ENCODE measurements at places on chromosomes 6 and 20.

- no peak for DNase-seq
Measured at GRCh38 chr20:21031666-21032065, 74.5 kb downstream of the LINC00237 start.

- DNase-seq, result no peak
Measured at GRCh38 chr6:134662077-134662700, 287.7 kb downstream of the ALDH8A1 start.

DNA sequence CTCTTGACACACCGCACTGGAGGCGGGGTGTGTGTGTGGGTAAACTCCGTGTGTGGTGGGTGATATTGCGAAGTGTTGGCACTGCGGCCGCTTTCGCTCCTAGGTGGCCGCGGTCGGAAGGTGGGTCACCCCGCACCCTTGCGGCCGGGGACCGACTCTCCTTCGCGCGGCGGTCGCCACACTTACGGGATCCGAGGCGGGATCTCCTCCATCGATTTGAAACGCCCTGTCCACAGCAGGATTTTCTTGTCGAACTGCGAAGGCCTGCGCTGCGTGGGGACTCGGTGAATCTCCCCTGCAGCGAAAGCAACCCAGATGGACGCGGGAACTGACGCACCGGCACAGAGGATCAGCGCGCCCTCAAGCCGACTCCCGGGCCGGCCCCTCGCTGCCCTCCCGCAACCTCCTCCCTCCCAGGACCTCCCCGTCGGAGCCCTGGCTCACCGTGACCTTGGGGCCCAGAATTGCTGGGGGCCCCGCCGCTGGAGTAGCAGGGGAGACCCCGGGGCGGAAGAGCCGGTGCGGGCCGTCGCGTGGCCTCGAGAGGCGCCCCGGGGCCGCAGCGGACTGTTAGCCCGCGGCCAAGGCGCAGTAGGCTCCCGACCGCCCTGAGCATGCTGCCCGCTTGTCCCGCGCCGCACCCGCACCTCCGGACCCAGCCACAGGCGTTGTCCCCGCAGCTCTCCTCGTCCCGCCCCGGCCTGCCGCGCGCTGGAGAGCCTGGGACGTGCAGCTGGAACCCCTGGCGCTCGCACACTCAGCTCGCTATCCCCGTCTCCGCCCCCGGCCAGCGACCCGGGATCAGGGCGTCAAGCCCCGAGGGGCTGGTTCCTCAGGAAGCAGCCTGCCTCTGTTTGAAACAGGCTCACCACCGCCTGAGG, at the start of gene FAM162B:
Gene FAM162B (minus strand): TSS at position 759 of the 881 bp plus-strand sequence. CDS start 143 bp downstream, at position 616.
- no peak for DNase-seq

DNA sequence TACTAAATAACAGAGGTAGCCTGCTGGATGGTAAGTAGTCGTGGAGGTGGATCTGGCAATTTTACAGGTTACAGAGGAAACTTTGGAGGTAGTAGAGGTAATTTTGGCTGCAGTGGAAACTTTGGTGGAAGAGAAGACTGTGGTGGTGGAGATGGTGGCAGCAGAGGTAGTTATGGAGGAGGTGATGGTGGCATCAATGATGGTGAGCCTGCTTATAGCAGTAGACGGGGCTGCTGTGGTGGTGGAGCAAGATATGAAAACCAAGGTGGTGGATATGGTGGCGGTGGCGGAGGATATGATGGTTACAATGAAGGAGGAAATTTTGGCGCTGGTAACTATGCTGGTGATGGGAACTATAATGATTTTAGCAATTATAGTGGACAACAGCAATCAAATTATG, 15.3 kb downstream of the RAB5IF start:
- no peak for DNase-seq

DNA sequence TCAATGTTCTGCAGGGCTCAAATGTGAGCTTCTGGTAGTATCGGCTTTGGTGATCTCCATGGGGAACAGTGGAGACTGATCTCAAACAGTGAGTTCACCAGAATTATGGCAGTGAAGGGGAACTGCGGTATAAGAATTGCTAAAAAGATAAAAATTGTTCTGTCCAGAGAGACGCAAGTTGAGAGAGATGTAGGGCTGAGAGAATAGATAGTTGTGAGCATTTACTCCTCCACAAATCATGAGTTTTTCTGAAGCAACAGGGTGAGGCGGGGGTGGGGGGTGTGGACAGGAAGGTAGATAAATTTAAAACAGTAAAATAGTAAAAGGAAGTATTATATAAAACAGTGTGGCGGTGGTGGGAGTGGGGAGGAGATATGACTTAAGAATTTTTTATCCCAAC, 98.6 kb upstream of the NEDD9 start:
- no peak for DNase-seq

GRCh38 chr6:167275436-167275835, 15.7 kb upstream of the UNC93A start:
- DNase-seq, result no peak

DNA sequence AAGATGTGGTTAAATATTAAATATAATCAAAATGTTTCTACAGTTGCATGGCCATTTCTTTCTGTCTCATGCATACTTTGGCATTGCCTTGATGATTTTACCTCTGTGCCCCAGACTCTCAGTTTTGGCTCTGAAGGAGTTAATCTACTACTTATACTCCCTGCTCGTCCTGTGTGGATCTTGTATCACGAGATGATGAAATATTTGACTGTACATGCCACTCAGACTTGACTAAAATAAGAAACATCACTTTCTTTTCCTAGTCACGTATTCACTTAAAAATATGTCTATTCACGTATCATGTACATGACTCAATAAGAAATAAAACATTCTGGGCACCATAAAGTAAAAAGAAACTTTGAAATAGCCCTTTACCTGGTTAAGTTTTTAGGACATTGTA, 397.7 kb downstream of the RFPL4B start:
- no peak for DNase-seq

DNA sequence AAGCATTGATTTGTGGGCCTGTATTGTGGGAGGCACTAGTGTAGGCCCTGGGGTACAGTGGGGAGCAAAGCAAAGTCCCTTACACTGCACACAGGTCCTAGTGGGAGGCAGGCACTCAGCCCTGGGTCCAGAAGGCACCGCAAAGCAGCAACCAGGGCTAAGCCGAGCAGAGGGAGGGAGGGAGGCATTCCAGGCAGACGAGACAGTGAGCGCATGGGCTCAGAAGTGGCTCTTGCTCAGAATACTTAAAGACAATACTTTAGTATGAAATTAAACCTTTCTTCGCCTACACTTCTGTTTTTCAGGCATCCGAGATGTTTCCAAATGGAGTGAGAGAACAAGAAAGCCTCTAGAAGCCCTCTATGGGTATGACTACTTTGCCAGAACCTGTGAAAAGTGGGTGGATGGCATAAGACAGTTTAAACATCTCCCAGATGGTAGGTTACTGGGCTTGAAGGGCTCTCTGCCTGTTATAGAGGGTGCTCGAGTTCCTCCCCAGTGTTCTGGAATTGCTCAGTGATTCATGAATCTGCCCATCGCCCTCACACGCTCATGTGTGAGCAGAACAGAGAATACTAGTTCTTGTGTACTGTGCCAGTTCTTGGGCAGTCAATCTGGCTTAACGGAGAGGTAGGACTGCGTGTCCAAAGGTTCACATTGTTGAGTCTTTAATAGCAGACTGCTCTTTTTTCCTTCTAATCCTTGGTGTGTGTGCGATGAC, 18.7 kb downstream of the BPHL start:
- DNase-seq, result no peak

DNA sequence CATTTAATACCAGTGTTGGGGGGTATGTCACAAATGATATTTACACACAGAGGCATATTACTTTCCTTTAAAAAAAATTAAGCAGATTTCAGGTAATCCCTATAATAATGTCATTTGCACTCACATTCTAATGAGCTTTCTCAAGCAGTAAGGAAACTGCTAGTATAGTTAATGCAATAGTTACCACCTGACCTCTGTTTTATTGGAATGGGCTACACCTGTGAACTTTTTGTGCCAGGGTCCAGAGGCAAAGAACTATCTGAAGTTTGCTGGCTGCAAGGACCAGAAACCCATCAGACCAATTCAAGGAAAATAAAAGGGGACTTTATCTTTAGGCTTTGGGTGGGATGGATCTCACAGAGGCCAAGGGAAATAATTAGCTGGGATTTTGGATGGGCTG, 2.9 kb upstream of the ZHX3 start:
- no peak for DNase-seq

GRCh38 chr20:4814696-4815252, 93.1 kb downstream of the PRND start:
- peak; percentile 60 for DNase-seq

GRCh38 chr6:43979525-43979924, 147.7 kb downstream of the MRPL14 start:
- no peak for DNase-seq

- DNase-seq, result no peak
Measured at GRCh38 chr6:158570681-158570962, 10.7 kb downstream of the TMEM181 start.

DNA sequence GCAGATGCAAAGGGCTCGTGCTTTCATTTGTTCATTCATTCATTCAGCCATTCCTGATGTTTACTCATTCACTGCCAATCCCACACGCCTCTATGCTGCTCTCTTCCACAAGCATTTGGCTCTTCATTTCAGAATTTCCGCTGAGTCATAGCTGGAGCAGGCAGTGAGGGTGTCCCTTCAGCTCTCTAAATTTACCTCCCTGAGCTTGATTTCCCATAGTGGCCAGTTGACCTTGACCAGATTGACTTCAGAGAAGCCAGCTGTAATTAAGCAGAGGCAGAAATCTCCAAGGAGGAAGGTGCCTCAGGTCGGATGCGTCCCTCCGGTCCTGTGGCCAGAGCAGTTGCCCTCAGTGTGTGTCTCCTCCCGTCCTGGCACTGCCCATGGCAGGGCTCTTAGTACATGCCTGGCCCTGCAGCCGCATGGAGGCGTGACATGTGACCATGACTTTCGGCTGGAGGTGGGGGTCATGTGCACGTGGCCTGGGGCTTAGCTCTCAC, 267.2 kb upstream of the ECI2 start:
- DNase-seq, result no peak

GRCh38 chr6:14642842-14643241, 525.3 kb downstream of the CD83 start:
- no peak for DNase-seq
